ENCODE measurements at places on chromosomes 5 and 9. TPM values are rescaled to one million over a fixed set of nuclear protein-coding genes. Genes with fewer than 3 reads are reported as not detected.
A peak's percentile ranks its signal among the peaks of the same experiment; 100 is the strongest.

DNA sequence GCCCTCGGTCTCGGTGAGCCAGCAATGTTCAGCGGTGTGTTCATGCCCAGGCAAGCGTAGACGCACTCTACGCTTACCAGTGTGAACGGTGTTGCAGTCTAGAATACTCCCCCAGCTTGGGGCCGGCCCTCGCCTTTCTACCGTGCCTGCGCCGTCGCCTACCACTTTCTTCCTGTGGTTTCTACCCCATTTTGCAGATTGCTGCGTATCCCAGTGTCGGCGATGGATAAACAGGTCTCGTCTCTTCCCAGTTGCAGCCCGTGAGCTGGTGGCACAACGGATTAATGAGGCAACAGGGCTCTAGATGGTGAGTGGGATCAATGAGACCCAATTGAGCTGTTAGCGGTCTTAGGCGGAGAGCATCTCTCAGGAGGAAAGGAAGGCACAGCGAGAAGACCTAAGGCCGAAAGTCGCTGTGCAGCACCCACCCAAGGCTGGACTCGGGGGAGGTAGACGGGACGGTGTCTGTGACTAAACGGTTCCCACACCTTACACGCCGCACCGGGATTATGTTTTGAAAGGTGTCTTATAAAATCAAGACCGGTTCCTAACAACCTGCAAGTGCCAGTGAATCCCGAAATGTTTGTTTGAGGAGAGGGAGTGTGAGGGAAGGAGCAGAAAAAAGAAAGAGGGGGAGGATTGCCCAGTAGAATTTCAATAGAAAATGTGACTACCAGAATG is 5.8 kb downstream of the OTP start:
- DNase-seq: no peak

The MLANA gene
- not detected for total RNA-seq

The ITGA2 gene
- total RNA-seq: 54.2 TPM

GRCh38 chr9:124870723-124871122 is 8.8 kb downstream of the ARPC5L start:
- DNase-seq: no peak

The LECT2 gene
- total RNA-seq: not detected

The OMD gene
- not detected for total RNA-seq

The GPR21 gene
- total RNA-seq: 0.50 TPM

GRCh38 chr5:131677115-131677514 is 42.1 kb upstream of the RAPGEF6 start:
- peak; percentile 85 for DNase-seq

The HDHD3 gene
- 24.1 TPM for total RNA-seq

DNA sequence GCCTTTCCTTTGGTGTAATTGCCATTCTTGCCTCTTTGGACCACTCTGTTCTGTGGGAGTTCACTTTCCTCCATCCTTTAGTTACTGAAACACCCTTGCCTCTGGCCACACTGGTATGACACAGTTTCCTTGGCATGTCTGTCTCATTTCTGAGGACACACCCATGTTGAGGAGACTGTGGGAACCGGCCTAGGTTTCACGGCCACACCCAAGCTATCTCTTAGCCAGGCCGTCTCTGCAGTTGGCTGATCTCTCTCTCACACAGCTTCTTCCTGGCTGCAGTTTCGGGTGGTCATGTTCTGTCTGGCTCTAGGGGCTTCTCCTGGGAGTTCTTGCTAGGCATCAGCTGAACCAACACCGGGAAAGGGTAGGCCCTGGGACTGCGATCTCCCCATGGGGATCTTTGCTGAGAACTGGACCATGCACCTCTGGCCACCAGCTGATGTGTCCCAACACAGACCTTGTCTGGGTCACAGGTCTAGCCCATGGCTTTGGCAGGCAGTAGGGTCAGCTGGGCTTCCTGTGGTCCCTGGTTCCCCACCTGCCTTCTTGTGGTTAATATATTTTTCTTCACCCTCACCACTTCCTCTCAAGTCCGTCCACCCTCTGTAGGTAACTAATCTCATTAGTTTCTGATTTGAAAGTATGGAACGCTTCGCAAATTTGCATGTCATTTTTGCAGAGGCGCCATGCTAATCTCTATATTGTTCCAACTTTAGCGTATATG is 24.9 kb downstream of the ARHGEF37 start:
- peak; percentile 90 for DNase-seq

- peak; percentile 92 for DNase-seq
Measured at GRCh38 chr9:118577121-118577520, 792.1 kb downstream of the BRINP1 start.

DNA sequence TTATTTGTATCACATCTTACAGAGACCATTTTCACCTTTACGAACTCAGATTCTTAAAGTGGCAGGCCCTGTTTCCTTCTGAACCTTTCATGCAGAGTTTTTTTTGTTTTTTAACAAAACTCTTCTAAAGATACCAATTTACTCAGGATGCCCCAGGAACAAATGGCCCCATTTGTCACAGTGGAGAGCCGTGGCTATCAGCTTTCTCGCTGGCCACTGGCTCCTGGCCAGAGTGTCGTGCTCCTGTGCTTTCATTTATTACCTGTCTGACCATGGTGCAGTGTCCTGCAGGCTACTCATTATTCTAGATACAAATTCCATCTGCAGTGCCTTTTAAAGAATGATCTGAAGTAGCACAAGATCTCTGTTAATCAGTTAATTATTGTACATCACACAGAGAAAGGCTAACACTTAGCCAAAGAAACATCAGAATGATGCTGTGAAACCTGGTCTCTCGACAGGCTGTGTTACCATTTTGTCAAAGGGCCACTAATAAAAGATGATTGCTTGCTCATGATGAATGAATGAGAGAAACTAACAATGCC is 27.8 kb downstream of the ADRA1B start:
- peak; percentile 39 for DNase-seq

- DNase-seq: no peak
Measured at GRCh38 chr9:134052941-134053340, 14.9 kb downstream of the BRD3 start.

GRCh38 chr9:133023117-133023890 is 7.5 kb upstream of the GTF3C5 start:
- no peak for DNase-seq

DNA sequence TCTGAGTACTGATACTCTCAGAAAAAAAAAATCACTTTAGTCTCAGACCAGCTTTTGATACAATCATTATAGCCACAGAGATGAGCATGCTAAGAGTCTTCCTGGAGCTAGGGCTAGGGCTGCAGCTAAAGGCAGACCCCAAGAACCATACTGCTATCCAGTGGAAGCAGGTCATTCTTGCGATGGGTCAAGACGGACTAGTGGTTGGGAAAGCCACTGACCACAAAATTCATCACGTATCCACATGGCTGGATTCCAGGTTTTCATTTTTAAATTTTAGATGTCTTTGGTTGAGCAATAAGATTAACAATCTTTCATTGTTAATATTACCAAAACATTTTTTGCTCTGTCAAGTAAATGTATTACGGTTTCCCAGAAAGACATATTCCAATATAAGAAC is 598.1 kb downstream of the DNAH5 start:
- DNase-seq: no peak

DNA sequence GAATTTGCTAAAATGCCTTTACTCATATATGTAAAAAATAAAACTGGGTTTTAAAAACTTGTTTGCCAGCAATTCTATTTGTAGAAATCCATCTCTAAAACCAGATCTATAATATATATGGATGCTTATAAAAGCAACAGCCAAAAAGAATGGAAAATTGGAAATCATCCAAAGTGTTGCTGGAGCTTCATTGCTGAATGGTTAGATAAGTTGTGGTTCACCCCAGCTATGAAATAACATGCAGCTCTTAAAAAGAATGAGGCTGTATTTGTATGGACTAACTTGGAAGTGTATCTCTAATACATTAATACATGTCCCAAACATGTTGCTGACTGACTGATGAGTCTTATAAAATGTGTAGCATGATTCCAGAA is 76.2 kb downstream of the STK10 start:
- DNase-seq: no peak

The GFI1B gene
- not detected for total RNA-seq

GRCh38 chr9:8392866-8393265 is 593.3 kb upstream of the DMAC1 start:
- no peak for DNase-seq

DNA sequence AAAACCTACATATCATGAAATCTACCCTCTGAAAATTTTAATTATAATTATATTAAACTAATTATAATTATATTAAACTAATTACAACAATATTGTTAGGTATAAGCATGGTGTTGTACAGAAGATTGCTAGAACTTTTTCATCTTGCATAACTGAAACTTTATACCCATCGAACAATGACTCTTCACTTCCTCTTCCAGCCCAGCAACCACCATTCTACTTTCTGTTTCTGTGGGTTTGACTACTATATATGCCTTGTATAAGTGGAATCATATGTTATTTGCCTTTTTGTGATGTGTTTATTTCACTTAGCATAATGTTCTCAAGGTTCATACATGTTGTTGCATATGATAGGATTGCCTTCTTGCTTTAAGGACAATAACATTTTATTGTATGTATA is 274.2 kb upstream of the CCNH start:
- no peak for DNase-seq

DNA sequence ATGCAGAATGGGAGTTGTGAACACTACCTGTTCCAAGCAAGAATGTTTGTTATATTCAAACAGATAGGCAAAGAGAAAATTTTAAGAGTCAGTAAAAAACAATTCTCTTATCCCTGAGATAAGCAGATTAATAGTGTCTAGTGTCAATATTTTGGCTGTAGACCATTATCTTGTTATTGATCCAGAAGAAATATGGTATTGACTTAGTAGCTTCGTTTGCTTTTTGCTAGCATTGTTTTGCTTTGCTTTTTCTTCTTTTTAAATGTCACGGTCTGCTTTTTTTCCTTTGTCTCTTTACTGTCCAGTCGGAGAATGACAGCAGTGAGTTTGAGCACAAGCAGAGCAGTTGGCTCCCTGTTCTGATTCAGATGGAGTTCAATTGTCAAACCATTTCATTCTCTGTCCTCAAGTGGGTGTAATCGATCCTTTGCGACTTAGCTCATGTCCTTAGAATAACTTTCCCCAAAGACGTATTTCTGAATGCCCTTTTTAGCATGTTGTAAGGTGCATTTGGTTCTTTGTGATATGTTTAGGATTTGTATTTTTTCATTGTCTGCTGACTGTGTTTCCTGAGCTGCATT is 29.3 kb downstream of the FUBP3 start:
- DNase-seq: no peak

DNA sequence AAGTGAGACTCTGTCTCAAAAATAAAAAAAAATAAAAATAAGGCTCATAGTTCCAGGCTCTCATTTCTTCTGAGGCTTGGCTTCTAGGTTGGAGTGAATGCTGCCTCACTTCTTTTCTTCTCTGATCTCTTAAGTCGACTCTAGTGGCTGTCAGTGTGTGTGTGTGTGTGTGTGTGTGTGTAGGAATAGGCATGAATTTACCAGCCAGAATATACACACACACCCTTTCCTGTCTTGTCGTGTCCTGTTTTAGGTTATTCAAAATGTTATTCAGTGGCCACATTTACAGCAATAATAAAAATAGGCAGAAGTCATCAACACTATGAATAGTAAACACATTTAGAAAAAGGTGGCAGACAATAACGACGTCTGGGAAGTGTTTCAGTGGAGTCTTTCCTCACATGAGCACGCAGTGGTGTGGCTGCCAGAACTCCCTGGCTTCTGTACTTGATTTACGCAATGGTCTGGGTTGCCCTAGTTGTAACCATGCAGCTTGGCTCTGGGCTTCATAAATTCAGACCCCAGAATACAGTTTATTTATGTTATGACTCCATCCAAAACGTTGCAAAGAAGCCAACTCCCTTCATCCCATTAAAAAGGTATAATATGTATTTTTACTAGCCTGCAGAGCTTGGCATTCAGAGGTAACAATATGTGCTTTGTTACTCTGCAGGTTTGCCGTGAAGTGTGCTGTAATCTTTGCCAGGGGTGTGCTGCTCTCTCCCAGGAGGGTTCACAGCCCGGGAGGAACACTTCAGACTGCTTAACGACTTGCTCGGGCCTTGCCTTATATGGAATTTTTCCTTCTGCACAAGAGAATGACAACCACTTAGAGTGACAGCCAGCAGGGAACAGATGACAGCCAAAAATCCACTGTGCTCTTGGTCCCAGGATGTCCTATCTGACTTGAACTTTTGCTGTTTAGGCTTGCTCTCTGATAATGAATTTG is 34.4 kb upstream of the PALM2AKAP2 start:
- no peak for DNase-seq

- peak; percentile 59 for DNase-seq
Measured at GRCh38 chr5:135426102-135427082, 20.8 kb downstream of the DCANP1 start.

DNA sequence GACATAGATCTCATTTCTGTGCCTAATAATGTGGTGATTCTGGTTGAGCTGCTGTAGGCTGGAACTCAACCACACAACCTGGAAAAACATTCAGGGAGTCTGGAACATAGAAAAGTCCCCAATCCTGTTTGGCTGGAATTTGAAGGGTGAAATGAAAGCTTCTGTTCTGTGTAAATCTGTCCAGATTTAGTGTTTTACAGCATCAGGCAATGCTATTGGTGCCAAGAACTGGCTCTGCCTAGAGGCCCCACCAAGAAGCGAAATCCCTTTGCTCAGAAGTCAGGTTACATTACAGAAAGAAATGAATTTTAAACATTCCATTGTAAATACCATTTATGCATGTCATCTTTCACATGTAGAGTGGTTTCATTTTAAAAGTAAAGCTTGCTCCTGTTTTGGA is 56.3 kb downstream of the TMEM174 start:
- DNase-seq: no peak

The PCDHA2 gene
- total RNA-seq: 0.35 TPM

DNA sequence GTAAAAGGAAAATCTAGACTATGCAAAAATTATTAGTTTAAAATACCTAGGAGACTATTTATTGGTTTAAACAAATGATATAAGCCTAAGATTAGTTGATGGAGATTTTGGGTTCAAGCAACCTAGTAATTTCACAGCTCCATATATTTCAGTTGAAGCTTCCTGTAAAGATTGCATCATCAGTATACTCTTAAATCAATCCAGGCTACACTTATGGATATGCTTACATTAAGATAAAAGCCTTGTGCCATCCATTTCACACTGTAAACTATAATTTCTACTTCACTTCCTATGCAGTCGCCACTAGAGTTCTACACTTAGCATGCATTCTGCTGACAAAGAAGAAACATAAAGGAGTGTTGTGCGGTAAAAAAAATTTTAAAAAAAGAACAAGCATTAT is 7.3 kb upstream of the LIX1 start:
- DNase-seq: no peak

- no peak for DNase-seq
Measured at GRCh38 chr9:124206391-124206790, 51.4 kb upstream of the NEK6 start.

The PKD2L2 gene
- total RNA-seq: not detected

The ARHGEF37 gene
- 10.2 TPM for total RNA-seq

The MSMP gene
- not detected for total RNA-seq

The EEIG1 gene
- 5.0 TPM for total RNA-seq

- no peak for DNase-seq
Measured at GRCh38 chr5:180810959-180811622, 8.5 kb upstream of the MGAT1 start.

All from renal cortical epithelial cell (primary cell).